ENCODE measurements at places on chromosomes 2 and 18. TPM values are rescaled to one million over a fixed set of nuclear protein-coding genes. Genes with fewer than 3 reads are reported as not detected.

CRACDL gene
- 5.3 TPM for polyA plus RNA-seq

IL36A gene
- polyA plus RNA-seq = not detected

HOXD11 gene
- not detected for polyA plus RNA-seq

ARHGAP15 gene
- 0.80 TPM for polyA plus RNA-seq

EFR3B gene
- polyA plus RNA-seq = 1.0 TPM

BMP10 gene
- polyA plus RNA-seq = not detected

ACTG2 gene
- polyA plus RNA-seq = 76.3 TPM

HOXD9 gene
- 0.49 TPM for polyA plus RNA-seq

ABCG5 gene
- polyA plus RNA-seq = not detected

ZAP70 gene
- polyA plus RNA-seq = 2.6 TPM
